ENCODE measurements at places on chromosomes 3 and 15. TPM values are rescaled to one million over a fixed set of nuclear protein-coding genes. Genes with fewer than 3 reads are reported as not detected.

- DNase-seq = no peak
Observed at GRCh38 chr3:43176666-43177065, 70.8 kb upstream of the POMGNT2 start.

- no peak for DNase-seq
Observed at GRCh38 chr3:152037953-152038352, 164.5 kb downstream of the SUCNR1 start.

SPESP1 gene
- 6.2 TPM for total RNA-seq

SEMA6D gene
- 1.2 TPM for total RNA-seq

- DNase-seq = no peak
Observed at GRCh38 chr3:5186089-5186857, 1.2 kb upstream of the EDEM1 start.

DNA sequence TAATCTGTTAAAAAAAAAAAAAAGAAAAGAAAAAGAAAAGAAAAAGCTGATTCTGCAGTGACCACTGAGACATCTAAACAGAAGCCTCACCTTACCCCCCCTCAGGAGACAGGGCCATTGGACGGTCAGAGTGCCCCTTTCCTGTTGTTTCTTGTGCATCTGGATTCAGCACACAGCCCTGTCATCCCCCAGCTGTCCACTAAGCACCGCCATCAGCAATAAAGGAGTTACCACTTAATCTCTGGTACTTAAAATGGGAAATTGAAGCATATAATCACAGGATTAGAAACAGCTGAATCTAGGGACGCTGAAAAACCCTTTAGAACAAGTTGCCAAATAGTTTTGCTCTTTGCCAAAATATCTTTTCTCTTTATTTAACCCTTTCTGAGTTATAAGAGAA is 62.5 kb downstream of the TRIM69 start:
- no peak for DNase-seq

DNA sequence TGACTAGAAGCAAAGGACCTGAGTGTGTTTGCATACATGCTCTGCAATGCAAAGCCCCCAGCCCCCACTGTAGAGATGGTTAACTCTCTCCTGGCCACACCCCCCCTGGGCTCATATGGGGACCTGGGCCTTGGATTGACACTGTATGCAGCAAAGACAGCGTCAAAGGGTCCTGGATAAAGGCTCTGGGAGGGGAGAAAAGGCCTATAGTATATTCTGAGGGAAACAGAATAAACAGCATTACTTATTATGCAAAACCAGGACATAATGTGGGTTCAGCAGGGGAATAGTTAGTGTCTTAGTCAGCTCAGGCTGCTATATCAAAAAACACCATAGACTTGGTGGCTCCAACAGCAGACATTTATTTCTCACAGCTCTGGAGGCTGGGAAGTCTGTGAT is 158.7 kb downstream of the APBA2 start:
- no peak for DNase-seq

DNA sequence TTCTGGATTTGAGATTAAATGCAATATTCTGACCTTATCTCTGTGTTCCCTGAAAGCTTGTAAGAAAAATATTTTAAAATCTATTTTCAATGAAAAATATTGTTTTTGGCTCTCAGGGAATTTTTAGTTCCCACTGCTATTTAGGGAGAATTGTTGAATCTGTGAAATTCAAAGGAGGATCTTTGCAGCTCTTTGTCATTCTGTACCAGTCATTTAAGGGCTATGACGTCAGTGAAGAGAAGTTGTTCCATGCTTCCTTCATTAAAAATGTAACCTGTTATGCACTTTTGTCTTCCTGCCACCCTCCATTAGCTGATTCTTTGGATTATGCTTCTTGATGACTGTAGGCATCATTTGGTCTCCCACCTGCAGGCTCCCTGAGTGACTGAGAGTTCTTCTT is 427.8 kb upstream of the C2CD4B start:
- DNase-seq = no peak

GRCh38 chr3:96970211-96970610 is 155.8 kb downstream of the EPHA6 start:
- DNase-seq = peak; percentile 71

- peak; percentile 81 for DNase-seq
Observed at GRCh38 chr15:99845009-99845408, 111.8 kb upstream of the LYSMD4 start.

DNA sequence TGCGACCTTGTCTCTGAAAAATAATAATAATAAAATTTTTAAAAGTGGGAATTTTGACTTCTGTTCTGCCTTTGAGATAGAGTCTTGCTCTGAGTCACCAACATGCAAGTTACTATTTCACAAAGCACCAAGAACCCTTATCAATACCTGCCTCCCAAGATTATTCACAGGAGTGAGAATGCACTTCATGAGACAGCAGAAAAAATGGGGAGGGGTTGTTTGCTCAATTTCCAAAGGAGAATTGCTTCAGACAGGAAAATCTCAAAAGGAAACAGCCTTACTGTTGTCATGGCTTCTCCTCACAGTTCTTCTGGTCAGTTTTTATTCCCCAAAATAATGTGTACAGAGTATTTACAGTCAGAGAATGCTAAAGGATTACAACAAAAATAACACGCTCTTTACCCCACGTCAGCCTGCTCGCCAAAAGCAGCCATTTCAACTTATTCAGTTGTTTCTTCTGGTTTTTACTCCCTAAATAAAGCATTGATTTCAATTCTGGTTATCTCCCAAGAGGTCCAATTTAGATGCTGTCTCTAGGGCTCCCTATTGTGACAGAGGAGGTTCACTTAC is 89.0 kb downstream of the PPCDC start:
- DNase-seq = no peak

FMN1 gene
- total RNA-seq = 1.7 TPM

- peak; percentile 95 for DNase-seq
Observed at GRCh38 chr15:59294574-59295260, 78.0 kb downstream of the MYO1E start.

DNA sequence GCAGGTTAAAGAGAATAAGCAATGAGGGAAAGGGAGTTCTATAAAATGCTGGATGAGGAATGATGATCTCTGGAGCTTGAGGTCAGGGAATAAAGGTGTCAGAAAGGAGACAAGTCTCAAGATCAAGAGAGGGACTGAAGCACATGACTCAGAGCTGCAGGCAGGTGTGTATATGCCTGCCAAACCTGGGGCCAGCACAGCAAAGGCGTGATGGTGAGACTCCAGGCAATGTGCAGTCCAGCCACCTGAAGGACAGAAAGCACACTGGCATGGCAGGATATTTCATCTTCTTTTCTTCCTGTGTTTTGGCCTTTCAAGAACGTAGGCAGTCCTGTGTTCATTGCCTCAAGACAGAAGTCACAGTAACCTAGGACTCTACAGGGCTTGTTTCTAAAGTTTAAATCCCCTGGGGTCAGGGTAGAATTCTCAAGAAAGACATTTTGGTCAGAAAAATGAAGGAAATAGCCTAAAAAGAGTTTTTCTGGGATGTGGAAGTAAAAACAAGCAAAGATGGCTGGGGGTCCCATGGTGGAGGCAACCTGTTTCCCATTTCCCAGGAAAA is 55.5 kb upstream of the TOPAZ1 start:
- no peak for DNase-seq

GRCh38 chr15:80604583-80605575 is 90.2 kb upstream of the ABHD17C start:
- peak; percentile 77 for DNase-seq

DNA sequence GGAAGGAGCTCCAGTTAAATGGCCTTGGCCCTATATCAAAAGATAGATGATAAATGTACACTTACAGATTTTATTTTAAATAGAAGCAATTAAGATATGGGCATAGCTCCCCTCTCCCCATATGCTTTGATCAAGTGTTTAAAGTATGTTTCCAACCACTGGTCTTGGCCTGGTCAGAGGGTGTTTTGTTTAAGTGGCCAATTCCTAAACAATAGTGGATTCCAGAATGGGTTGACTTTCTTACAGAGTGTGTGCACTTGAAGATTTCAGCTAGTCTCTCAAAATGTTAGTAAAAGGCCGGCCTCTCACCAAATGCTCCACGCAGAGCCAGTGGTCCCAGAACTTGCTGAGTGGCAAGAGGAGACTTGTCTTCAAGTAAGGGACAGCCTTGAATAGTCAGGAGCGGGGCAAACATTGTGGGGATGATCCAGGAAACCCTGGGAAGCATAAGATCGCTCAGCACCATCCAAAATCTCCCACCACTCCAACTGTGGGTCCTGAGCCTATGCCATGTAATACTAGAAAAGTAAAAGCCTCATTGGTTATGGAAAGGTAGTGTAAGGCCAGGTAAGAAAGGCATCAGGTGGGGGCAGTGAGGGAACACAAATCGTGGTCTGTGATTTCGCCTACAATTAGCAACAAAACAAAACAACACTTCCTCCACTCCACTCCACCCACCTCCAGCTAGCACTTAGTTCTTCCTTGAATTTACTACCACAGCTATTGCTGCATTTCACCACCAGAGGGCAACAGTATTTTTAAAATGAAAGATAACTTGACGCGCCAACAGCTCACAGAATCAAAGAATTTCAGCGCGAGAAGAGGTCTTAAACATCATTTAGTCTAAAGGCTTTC is 4.8 kb downstream of the RARRES1 start:
- peak; percentile 36 for DNase-seq

GRCh38 chr3:183553334-183554026 is 2.0 kb downstream of the KLHL6 start:
- no peak for DNase-seq

GRCh38 chr15:94225616-94226015 is 5.7 kb upstream of the MCTP2 start:
- DNase-seq = peak; percentile 7

DNAH12 gene
- under 0.01 TPM for total RNA-seq

GP9 gene
- not detected for total RNA-seq

GPR27 gene
- total RNA-seq = 0.20 TPM

- no peak for DNase-seq
Observed at GRCh38 chr3:52891615-52892081, 5.7 kb downstream of the STIMATE start.

PCOLCE2 gene
- total RNA-seq = 3.7 TPM

- DNase-seq = no peak
Observed at GRCh38 chr15:84391191-84391590, 155.6 kb downstream of the GOLGA6L4 start.

DNA sequence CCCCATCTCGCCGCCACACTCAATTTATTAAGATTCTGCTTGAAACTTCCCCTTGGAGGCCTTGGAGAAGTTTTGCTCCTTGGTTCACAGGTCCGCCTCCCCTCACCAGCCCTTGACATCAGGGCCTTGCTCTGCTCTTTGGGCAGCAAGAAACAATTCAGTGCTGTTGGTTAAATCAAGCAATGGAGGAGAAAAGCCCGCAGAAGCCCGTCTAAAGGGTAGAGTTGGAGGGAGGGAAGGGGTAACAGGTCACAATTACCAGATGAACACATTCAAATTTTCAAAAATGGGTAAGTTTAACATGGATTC is 429 bp downstream of the PARP9 start:
- peak; percentile 6 for DNase-seq

- DNase-seq = no peak
Observed at GRCh38 chr3:37400945-37401344, 226.6 kb upstream of the LRRFIP2 start.

BFSP2 gene
- not detected for total RNA-seq

DNA sequence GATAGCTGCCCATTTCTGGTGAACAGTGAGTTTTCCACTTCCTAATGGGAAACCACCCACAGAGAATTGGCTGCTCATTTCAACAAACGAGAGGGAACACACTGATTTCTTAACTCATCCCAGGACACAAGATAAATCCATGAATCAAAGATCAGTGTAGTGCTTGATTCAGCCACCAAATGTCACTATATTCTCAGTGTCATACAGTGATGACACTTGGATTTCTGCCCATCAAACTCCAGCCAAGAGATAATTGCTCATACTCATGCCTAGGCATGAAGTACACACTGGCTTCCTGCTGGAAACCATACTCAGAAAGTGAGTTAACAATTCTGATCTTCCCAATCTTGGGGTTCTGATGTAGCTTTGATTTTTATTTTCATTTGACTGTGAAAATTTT is 35.4 kb upstream of the GRM7 start:
- DNase-seq = no peak

DNA sequence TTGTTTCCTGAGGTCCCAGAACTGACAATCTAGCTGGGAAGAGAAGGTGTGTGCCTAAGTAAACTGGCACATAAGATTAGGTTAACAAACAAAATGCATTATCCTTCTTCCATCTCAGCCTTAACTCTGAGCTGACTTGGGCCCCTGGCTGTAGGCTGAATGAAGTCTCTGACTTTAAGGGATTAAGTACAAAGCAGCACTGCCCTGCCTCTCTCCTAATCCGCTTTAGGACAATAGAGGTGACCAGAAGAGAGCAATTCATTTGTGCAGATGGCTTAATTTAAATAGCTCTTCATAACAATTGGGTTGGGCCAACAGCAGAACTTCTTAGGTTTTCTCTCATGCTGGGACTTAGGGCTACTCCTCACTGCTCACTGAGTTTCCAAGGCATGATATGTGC is 181.6 kb upstream of the SOX14 start:
- DNase-seq = no peak

GRCh38 chr3:101574388-101575112 is 570 bp downstream of the PCNP start:
- DNase-seq = no peak

CCDC9B gene
- 61.7 TPM for total RNA-seq

DNA sequence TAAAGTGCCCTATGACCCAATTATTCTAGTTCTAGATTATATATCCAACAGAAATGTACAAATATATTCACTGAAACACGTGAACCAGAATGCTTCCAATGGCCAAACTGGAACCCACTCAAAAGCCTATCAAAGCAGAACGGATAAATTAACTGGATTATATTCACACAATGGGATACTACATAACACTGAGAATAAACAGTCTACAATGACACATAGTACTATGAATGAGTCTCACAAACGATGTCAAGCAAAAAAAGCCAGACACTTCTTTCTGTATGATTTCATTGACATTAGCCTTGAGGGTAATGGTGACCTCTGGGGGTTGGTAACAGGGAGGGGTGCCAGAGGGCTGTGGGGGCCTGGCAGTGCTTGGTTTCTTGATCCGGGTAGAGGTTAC is 50.9 kb upstream of the HACD2 start:
- no peak for DNase-seq

DNA sequence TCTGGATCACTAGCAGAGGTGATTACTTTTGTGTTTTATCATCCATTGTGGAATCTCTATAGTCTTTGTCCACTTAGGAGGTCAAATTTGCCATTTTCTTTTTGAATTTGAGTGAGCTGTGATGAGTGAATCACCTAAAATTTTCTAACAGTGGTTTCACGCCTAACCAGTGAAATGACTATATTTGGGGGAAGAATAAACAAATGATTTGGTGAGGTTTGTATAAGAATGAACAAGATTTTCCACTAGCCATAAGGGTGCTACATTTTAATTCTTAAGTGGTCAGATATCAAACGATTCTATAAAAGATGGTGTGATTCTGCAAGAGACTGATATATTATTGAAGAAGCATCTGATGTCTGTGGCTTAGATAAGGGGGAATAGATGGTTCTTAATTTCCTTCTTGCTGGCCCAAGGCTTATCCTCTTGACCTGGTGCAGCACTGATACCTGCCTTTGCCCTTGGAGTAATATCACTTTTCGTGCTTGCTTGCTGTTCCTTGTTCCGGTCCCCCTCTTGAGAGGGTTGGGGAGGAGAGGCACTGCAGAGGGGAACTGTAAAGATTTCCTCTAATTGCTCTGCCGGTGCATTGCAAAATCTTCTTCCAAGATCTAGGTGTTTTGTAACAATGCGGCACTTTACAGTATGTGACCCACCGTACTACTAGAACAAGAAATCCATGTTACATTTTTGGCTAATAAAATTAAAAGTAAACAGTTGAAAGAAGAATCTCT is 14.5 kb downstream of the C3orf20 start:
- DNase-seq = no peak

IGDCC3 gene
- not detected for total RNA-seq

- DNase-seq = no peak
Observed at GRCh38 chr15:45827275-45827674, 192.4 kb downstream of the SQOR start.
